ENCODE measurements at places on chromosomes 2 and 18.

GRCh38 chr2:74548285-74548899, 5.3 kb downstream of the LOXL3 start:
- no peak for DNase-seq

GRCh38 chr18:14221689-14222088, 89.5 kb upstream of the ZNF519 start:
- no peak for DNase-seq

DNA sequence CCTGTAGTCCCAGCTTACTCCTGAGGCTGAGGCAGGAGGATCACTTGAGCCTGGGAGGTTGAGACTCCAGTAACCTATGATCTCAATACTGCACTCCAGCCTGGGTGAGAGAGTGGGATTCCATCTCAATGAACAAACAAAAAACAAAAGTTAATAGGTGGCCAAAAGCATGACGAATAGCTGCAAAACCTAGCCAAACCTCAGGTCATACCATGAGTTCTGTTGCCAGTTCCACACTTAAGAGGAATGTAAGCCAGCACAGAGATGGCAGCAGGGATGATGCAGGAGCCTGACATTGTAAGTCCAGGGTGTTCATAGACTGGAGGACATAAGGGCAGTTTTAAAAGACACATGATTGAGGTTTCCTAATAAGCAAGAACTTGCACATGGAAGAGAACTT, 55.3 kb upstream of the RMDN2 start:
- DNase-seq = no peak

DNA sequence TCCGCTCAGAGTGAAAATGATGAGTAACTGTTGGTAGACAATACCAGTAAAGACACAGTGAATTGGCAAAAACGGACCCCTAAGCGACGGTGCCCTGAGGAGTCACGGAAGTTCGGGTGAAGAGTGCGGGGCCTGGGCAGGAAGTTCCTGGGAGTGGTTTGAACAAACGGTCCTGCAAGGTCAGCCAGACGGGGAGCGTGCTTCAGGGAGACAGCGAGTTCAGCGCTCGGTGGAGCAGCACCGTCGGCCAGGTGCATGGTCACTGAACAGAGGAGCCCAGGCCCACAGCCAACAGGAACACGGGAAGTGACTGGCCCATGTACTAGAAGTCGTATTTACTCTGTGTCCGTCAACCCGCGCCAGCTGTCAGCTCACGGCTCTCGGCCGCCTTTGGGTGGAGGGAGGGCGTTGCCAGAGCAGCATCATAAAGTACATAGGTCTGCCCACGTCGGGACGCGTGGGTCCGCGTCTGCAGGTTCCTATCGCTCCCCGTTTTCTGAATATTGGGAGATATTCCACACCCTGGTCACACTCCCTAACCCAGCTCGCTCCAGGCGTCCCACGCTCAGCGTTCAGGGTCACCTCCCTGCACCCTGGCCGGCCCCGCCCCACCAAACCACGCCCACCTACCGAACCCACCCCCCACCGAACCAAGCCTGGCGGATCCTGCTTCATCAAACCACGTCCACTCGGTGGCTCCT, 75.6 kb upstream of the UXS1 start:
- DNase-seq = peak; percentile 80

GRCh38 chr18:6885992-6886796, 156.7 kb downstream of the ARHGAP28 start:
- no peak for DNase-seq

DNA sequence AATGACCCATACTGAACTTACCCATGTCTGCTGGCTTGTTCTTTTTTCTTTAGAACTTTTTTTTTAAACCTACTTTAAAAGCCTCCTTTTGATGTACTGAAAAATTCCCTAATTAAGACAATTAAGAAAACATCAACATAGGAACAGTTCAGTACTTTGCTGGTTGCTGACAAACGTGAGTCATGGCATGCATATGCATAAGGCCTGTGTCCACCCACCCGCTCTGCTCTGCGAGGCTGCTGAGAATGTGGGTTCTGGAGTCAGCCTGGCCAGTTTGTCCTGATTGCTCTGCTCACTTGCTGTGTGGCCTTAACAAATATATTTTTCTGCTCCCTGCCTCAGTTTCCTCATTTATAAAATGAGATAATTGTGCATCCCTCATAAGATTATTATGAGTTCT, 27.3 kb downstream of the LAMA3 start:
- no peak for DNase-seq

- peak; percentile 80 for DNase-seq
These were observed 135.8 kb downstream of the HDAC4 start for GRCh38 chr2:239264838-239265651.

Data from activated CD8-positive, alpha-beta memory T cell treated with anti-CD3 and anti-CD28 coated beads for 24 hours (primary cell).